ENCODE measurements at places on chromosomes 3 and 15.

GRCh38 chr3:129446926-129447325 is 6.9 kb downstream of the IFT122 start:
- DNase-seq = no peak

GRCh38 chr15:43828061-43828657 is 1.4 kb downstream of the WDR76 start:
- no peak for DNase-seq

DNA sequence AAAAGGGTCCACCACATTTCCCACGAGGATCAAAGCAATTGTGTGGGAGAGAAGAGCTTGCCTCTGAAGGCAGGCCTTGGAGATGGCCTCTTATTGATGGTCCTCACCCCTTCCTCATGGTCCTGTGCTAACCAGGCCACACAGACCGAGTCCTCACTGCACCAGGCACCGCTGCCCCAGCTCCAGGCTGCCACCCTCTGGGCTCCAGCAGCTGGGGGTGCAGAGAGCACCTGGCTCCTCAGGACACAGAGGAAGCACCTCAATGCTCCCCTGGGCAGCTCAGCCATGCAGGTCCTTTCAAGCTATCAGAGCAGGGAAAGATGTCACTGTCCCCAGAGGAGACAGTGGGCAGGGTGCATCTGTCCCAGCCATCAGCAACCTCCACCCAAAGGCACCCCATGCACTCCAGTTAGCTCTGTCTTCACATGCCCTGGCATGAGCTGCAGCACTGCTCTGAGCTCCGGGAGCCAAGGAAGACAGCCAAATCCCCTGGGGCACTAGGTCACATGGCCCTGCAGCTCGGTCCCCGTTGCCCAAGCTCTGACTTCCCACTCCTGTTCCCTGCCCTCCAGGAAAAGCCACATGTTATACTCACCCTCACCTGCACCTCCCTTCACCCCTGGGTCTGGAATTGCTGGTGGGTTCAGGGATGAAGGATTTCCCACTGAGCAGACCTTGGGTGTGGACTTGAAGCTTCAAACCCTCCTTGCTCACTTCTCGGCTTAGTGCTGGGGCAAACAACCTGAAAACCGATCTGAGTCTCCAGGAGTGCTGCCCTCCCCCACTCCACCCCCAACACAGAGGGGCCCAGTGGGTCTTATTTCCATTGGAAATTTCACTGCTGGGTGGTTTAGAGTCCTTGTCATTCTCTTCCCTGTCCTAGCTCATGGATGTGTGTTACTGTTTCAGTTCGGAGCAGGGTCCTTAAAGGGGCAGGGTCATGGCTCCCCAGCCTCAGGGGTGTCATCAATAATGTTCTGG is 32.6 kb downstream of the ALS2CL start:
- no peak for DNase-seq

DNA sequence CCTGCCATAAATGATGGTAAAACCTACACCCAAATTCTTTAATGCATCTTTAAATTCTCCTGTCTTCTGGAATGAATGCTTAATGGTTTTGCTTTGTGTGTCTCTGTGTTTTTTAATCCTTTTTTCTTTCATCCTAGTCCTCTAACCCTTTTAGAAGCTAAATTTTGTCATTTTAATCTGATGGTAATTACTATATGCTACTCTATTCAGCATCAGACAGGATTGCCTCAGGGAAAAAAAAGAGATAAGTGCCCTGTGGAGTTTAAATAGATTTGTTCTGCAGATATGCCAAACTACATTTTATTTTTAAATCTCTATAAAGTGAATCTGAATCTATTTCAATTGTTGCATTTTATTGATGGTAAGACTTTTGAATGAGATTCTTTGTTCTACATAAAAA is 966.8 kb downstream of the NSUN3 start:
- DNase-seq = no peak

DNA sequence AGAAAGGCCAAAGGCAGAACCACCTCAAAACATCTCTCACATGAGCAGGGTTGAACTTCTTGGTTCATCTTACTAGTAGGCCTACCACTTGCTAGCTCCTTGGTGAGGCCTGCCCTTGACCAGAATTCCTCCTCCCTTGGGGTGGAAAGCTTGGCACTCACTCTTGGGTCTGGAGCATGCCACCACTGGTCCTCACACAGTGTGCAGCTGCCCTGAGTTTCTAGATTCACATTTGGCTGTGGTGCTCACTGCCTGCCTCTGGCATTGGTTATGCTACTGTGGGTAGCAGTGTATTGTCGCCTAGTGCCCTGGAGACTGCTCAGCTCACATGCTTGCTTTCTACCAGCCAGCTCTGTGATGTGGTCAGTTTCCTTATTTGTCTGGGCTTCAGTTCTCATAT is 23.7 kb downstream of the OXNAD1 start:
- no peak for DNase-seq

- no peak for DNase-seq
Observed at GRCh38 chr3:29141918-29142275, 139.0 kb upstream of the RBMS3 start.

GRCh38 chr3:48826451-48826850 is 21.2 kb downstream of the PRKAR2A start:
- no peak for DNase-seq

DNA sequence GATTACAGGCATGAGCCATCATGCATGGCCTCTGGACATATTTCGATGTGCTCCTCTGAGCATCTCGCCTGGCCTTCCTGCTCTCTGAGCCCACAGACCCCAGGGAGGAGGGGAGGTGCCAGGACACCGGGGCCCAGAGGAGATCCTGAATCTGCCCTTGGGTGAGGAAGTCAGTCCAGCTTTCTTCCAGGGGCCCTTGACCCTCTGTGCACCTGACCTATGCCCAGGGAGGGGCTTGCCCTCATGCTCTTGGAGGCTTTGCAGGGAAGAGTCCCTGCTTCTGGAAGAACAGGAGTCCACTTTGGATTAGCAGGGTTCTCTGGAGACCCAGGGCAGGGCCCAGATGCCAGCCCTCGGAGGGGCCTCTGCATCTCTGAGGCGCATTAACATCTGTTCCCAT is 1.4 kb downstream of the ACSBG1 start:
- no peak for DNase-seq

- DNase-seq = peak; percentile 68
Observed at GRCh38 chr3:130658678-130659077, 88.0 kb downstream of the PIK3R4 start.

- no peak for DNase-seq
Observed at GRCh38 chr15:58490086-58490887, 58.5 kb downstream of the LIPC start.

- DNase-seq = no peak
Observed at GRCh38 chr3:195806211-195806915, 5.4 kb downstream of the MUC4 start.

DNA sequence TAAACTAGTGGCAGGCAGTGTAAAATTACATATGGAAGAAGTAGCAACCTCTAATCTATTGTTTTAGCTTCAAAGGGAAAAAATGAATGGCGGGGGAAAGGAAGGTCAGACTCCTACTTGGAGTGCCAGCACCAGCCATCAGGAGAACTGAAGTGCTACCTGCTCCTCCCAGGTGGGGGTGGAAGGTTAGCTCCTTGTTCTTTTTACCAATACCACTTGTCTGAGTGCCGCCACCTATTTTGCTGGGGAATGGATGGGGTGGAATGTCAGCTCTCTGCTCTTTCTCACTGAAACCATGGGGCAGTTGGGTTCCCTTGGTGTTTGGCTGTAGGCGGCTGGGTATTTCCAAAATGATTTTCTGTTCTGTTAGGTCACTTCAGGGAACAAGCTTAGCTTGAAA is 428.7 kb upstream of the EPHA3 start:
- DNase-seq = no peak

DNA sequence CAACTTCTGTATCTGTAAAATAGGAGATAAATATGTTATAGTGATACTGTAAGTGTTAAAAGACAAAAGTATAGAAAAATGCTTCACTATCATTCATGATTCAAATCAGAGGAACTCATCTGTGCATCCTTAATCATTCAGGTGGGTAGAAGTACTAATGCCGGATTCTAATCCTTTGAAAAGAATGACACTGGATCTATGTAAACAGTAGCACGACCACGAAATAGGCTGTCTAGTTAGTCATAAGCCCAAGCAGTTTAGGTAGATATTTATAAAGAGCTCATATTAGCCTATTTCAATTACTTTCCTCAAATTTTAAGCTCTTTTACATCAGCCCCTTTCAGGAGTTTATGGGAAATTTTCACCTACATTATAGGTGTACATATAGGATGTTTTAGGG is 437.9 kb downstream of the SOX2 start:
- DNase-seq = no peak

GRCh38 chr3:36367912-36368573 is 12.3 kb upstream of the STAC start:
- DNase-seq = no peak

- DNase-seq = peak; percentile 66
Observed at GRCh38 chr3:117019082-117019713, 309.6 kb downstream of the TUSC7 start.

DNA sequence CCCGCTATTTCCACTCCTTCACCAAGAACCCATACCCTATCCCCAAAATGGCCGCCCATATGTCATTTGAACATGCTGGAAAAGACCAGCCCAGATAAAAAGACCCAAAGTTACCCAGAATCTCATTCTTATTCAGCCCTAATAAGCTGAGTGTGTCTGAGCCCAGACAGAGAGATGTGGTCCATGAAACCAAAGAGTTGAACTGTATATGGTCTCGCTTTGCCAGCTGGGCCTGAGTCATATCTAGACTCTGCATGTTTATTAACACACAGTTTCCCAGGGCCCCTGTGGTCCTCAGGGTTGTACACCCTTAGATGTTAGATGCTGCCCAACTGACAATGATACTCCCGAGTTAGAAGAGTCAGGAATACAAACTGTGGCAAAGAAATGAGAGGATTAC is 201.9 kb upstream of the STRIT1 start:
- no peak for DNase-seq

GRCh38 chr15:38254051-38254883 is 1.6 kb downstream of the SPRED1 start:
- no peak for DNase-seq

DNA sequence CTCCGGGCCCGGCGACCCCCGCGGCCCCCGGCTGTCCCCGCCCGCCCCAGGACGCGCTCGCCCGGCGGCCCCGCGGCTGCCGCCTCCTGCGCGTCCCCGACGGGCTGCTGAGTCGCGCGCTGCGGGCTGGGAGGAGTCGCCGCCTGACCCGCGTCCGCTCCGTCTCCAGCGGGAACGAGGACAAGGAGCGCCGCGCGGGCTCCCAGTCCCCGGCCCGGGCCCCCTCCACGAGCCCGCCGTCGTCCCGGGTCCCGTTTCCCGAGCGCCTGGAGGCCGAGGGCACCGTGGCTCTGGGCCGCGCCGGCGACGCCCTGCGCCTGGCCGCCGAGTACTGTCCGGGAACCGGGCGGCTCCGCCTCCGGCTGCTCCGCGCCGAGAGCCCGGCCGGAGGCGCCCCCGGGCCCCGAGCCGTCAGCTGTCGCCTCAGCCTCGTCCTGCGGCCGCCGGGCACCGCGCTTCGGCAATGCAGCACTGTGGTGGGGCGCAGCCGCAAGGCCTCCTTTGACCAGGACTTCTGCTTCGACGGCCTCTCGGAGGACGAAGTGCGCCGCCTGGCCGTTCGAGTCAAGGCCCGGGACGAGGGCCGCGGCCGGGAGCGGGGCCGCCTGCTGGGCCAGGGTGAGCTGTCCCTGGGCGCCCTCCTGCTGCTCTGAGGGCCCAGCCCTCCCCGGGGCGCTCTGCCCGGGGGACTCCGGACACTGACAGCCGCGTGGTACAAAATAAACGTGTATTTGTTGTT is 1.5 kb downstream of the C2CD4A start:
- DNase-seq = no peak

DNA sequence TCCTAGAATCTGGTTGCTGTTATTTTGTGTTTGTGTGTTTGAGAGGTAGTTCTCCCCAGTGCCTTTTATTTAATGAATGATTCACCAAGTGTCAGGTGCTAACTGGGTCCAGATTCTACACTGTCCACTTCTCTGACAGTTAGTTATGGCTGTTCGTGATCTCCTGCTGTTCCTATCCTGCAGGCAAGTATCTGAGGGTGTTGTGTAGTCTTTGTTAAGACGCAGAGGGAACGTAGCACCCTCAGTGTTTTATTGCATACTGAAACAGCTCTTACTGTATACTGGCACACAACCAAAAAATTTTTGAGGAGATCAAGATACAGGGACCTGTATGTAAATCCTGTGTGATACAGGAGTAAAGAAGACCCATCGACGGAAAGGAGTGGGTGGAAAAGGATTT is 1271.3 kb downstream of the ROBO1 start:
- DNase-seq = no peak

- no peak for DNase-seq
Observed at GRCh38 chr3:64257100-64257755, 32.0 kb upstream of the PRICKLE2 start.

- no peak for DNase-seq
Observed at GRCh38 chr15:101192081-101192480, 59.8 kb downstream of the CHSY1 start.

GRCh38 chr3:171206283-171206682 is 179.8 kb upstream of the SLC2A2 start:
- no peak for DNase-seq

DNA sequence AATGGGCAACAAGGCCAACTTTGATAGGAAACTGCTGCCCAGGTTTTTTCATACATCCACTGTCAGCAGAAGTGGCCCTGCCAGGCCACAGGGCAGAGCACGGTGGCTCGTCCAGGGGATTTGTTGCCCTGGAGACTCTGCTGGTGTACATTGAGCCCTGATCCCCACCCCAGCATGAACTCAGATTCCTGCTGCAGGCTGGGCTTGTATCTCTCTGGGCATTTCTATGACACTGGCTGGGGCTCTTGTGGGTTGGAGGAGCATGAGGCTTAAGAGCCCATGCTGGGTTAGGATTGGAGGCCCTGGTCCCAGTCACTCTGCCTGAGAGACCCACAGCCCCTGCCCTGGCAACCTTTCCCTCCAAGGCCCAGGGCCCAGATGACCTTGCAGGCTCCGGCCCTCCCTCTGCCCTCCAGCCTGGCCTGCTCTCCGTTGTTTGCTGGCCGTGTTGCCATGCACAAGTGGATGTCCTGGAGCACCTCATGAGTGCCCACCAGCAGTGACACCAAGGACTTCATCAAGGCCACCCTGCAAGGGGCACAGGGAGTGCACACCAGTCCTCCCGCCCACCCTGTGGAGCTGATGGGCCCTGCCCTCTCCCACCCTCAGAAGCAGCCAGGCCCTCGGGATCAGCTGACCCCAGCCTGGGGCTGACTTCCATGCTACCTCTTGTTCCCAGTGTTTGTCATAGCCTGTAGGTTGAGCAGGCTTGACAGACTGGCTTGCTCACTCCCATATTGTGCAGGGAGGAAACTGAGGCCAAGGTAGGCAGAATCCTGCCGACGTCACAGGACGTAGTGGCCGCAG is 58.2 kb downstream of the ZNF445 start:
- DNase-seq = no peak

GRCh38 chr3:106820726-106821362 is 556.4 kb upstream of the CCDC54 start:
- DNase-seq = no peak

All from renal cortex interstitium (tissue), 15 donors.